Naive thymus-derived CD8-positive, alpha-beta T cell (primary cell): ENCODE measurements at places on chromosomes 5 and 9. TPM values are rescaled to one million over a fixed set of nuclear protein-coding genes. Genes with fewer than 3 reads are reported as not detected.

- no peaks in the 10 kb centered on the region for H3K36me3 ChIP-seq
- no peak for DNase-seq
- no peak overlapping the region for H3K27ac ChIP-seq
- H3K4me3 ChIP-seq, result no peak overlapping the region
Observed at GRCh38 chr9:108579757-108580439, 275.9 kb downstream of the ACTL7B start.

GRCh38 chr5:100550531-100551051 is 15.4 kb downstream of the FAM174A start:
- peaks cover 2% of the 10 kb centered on the region for H3K36me3 ChIP-seq
- H3K27me3 ChIP-seq, result no peaks in the 10 kb centered on the region
- H3K4me1 ChIP-seq, result peaks cover 5% of the 10 kb centered on the region

GRCh38 chr9:80030801-80031200 is 459.0 kb downstream of the TLE4 start:
- no peaks in the 10 kb centered on the region for H3K4me1 ChIP-seq
- no peaks in the 10 kb centered on the region for H3K27me3 ChIP-seq
- H3K4me3 ChIP-seq, result no peak overlapping the region
- DNase-seq, result no peak
- peaks cover 11% of the 10 kb centered on the region for H3K36me3 ChIP-seq

DNA sequence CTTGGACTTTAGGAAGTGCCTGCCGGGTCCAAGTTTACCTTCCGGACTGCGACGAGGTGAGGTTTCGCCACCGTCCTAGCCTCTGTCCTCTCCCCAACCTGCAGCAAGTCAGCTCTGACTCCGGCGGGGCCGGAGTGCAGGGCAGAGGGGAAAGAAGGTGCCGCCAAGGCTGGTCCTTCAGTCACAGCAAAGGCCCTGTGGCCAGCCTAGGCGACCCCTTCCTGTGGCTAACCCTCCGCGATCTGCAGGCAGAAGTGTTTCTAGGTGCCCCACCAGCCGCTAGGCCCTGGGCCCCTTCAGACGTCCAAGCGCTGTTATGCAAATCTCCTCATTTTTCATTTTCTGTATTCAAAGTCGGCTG is 11.1 kb upstream of the NKX2-5 start:
- peaks cover 4% of the 10 kb centered on the region for H3K4me1 ChIP-seq
- no peak overlapping the region for H3K27ac ChIP-seq
- DNase-seq, result no peak
- H3K27me3 ChIP-seq, result peaks cover 54% of the 10 kb centered on the region
- no peaks in the 10 kb centered on the region for H3K36me3 ChIP-seq

DNA sequence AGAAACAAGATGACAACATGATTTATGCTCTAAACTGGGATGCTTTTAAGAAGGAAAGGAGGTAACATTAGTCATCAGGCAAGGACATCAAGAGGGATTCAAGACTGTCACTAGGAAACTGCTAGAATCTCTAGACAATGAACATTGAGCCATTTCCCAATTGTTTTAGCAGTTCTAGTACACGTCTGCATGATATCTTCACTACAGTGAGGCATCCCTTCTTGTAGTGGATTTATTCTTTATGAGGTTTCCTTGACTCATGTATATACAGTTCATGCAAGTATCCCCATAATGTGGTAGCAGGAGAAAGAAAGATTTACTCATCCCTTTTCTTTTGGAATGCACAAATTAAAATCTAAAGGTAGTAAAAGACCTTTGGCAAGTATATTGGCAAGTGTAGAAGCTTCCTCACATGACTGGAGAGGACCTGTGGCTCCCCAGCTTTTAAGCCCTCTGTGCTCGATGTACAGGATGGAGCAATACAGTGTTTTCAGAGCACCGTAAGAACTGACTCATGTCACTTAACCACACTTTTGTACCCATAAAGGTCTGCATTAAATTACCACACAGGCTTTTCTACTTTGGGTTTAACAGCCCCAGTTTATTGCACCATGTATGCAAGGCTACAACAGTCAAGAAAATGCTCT is 335.9 kb downstream of the SEMA5A start:
- no peak for DNase-seq
- peaks cover 2% of the 10 kb centered on the region for H3K4me1 ChIP-seq
- H3K27me3 ChIP-seq, result no peaks in the 10 kb centered on the region
- no peaks in the 10 kb centered on the region for H3K36me3 ChIP-seq

DNA sequence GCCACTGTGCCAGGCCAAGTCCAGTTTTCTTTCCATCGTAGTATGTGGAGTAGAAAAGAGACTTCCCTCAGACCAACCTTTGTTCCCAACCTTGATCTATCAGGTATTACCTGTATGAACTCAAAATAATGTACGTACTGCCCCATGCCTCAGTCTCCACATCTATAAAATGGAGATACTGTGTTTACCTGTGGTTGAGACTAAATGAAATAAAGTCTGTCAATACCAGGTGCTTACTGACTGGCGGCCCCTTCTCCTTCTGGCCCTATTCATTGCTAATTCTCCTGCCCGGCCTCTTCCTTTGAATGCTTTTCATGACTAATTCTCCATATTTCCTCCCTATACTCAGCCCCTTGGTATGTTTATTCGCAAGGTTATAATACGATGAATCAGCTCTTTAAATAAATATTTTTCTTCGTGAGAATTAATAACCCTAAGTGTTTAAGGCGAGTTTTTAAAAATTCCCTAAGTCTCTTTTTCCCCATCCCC is 89.6 kb upstream of the BASP1 start:
- no peak overlapping the region for H3K27ac ChIP-seq
- H3K4me1 ChIP-seq, result peaks cover 9% of the 10 kb centered on the region
- no peak for DNase-seq
- H3K27me3 ChIP-seq, result peaks cover 11% of the 10 kb centered on the region

- H3K27ac ChIP-seq, result no peak overlapping the region
- H3K36me3 ChIP-seq, result peaks cover 28% of the 10 kb centered on the region
- H3K27me3 ChIP-seq, result no peaks in the 10 kb centered on the region
- no peak overlapping the region for H3K4me3 ChIP-seq
- H3K4me1 ChIP-seq, result peaks cover 2% of the 10 kb centered on the region
Observed at GRCh38 chr9:3433066-3433465, 92.7 kb downstream of the RFX3 start.

- no peak overlapping the region for H3K27ac ChIP-seq
- no peak for DNase-seq
- H3K27me3 ChIP-seq, result no peaks in the 10 kb centered on the region
- H3K36me3 ChIP-seq, result no peaks in the 10 kb centered on the region
- H3K4me1 ChIP-seq, result no peaks in the 10 kb centered on the region
Observed at GRCh38 chr5:67435032-67435431, 238.4 kb upstream of the CD180 start.

- H3K36me3 ChIP-seq, result no peaks in the 10 kb centered on the region
- no peak overlapping the region for H3K27ac ChIP-seq
- H3K27me3 ChIP-seq, result no peaks in the 10 kb centered on the region
- H3K4me3 ChIP-seq, result no peak overlapping the region
Observed at GRCh38 chr5:67581203-67581602, 384.6 kb upstream of the CD180 start.

The TIGD6 gene
- 6.3 TPM for total RNA-seq

The MPDZ gene
- total RNA-seq, result not detected

The RMRP gene
- 21,271 TPM for total RNA-seq
